Progenitor cell of endocrine pancreas (in vitro differentiated cells): ENCODE measurements at places on chromosomes 16 and 17. TPM values are rescaled to one million over a fixed set of nuclear protein-coding genes. Genes with fewer than 3 reads are reported as not detected.

DNA sequence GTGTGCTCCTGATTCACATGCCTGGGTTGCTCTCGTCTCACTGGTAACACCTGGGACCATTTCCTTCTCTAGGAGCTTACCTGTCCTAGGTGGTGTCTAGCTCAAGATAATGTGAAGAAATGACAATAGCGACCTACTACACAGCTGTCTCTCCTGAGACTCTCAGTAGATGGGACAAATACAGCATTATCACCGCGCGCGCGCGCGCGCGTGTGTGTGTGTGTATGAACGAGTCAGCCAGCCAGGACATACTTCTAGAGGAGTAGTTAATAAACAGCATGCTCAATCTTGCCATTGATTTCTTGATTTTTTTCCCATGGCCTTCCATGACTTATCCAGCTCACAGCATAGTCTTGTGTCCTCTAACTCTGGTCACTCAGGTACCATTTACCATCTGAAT lies 268.6 kb downstream of the PHKB start:
- H3K36me3 ChIP-seq: no peaks in the 10 kb centered on the region
- H3K27ac ChIP-seq: no peak overlapping the region
- DNase-seq: no peak
- peaks cover 8% of the 10 kb centered on the region for H3K4me1 ChIP-seq
- H3K4me3 ChIP-seq: no peak overlapping the region

The CYGB gene
- 0.46 and 1.0 TPM in 2 replicates for total RNA-seq

DNA sequence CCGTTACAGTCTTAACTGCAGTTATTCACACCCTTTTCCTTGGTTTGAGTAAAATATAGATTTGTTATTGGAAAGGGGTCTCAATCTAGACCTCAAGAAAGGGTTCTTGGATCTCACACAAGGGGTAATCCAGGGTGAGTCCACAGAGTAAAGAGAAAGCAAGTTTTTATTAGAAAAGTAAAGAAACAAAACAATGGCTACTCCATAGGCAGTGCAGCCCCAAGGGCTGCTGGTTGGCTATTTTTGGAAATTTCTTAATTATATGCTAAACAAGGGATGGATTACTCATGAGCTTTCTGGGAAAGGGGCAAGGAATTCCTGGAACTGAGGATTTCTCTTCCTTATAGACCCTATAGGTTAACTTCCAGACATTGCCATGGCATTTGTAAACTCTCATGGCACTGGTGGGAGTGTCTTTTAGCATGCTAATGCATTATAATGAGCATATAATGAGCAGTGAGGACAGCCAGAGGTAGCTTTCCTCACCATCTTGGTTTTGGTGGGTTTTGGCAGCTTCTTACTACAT lies 24.5 kb upstream of the MILR1 start:
- DNase-seq: no peak
- no peaks in the 10 kb centered on the region for H3K27me3 ChIP-seq
- H3K27ac ChIP-seq: no peak overlapping the region

GRCh38 chr17:49633250-49633649 lies 44.6 kb downstream of the SPOP start:
- H3K36me3 ChIP-seq: peaks cover 2% of the 10 kb centered on the region
- no peak for DNase-seq
- H3K4me1 ChIP-seq: peaks cover 9% of the 10 kb centered on the region
